ENCODE measurements at places on chromosomes 13 and 19.

DNA sequence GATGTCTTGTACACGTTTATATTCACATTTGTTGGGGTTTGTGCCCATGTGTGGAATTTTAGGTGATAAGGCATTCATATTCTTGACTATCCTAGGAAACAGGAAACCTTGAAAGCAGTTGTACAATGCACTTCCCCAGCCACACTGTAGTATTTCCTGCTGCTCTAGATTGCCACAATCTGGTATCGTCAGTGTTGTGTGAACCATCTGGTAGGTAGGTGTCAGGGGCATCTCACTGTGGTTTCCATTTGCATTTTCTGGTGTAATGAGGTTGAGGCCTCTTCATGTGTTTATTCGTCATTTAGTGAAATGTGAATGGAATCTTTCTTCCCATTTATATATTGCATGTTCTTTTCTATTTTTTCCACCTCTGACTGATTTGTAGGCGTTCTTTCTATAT, 76.6 kb downstream of the SCGB2B2 start:
- no peak for ATAC-seq

GRCh38 chr13:52848455-52849195, at the start of gene PCDH8:
PCDH8 (minus strand) TSS chr13:52848640; CDS start chr13:52848436, 204 bp downstream.
- ATAC-seq, result no peak

DNA sequence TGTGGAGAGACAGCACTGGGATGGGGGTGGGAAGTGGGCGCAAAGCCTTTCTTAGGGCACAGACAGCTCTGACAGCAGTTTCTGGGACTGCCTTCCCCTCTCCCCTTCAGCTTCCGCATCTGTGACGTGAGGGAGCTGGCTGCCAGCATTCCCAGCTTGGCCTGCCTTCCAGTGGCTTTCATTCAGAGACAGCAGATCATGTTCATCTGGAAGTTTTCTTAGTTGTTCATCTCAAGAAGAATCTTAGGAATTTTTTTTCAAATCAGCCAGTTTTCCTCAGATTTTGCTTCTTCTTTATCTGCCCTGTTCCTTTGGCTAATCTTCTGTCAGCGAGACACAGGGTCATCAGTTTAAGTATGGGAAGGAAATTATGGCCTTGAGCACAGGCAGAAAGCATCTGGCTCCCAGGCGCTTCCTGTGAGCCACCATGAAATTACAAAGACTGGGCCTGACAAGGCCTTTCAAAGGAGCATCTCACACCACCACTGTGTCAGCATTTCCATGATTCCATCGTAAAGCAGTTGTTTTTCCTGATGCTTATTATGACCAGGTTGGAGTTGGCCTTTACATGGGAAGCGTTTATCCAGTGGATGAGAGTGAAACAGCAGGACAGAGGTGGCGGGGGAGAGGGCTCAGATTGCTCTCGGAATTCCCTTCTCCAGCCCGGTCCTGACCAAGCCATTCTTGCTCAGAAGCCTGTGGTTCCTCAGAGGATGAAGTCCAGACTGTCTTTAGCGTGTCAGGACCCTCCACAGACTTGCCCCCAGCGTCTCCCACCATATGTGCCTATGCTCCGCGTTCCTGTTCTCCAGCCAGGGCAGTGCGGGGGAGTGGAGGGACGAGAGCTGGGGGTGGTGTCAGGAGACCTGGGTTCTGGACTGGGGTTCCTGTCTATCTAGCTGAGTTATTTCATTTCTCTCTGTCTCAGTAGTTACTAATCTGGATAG, 43.6 kb downstream of the ARHGAP35 start:
- ATAC-seq, result no peak

GRCh38 chr13:112984954-112985802, 16.2 kb downstream of the MCF2L start:
- ATAC-seq, result no peak

DNA sequence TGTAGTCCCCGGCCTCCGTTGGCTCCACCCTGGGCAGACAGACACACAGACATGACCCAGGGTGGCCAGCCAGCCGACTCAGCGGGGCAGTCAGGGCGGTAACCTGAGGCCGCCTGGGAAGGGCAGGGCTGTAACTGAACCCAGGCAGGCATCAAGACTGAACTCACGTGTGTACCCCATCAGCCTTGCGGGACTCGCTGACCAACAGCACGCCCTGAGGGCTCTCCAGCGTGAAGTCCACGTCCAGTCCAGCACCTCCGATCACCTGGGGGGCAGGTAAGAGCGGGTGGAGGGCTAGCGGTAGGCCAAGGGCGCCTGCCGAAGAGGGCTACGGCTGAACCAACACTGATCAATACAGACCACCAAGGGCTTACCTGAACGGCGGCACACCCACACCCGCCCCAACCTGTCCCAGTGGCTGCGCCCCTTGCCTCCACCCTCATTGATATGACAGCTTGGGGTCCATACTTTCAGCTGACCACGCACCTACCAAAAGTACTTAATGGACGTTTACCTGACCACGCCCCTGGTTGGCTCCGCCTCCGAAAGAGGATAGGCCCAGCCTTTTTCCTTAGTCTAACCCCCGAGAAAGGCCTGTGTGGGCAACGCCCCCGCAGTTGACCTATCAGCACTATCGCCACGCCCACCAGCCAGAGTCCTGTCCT, 791 bp downstream of the TMED1 start:
- ATAC-seq, result peak; percentile 91

DNA sequence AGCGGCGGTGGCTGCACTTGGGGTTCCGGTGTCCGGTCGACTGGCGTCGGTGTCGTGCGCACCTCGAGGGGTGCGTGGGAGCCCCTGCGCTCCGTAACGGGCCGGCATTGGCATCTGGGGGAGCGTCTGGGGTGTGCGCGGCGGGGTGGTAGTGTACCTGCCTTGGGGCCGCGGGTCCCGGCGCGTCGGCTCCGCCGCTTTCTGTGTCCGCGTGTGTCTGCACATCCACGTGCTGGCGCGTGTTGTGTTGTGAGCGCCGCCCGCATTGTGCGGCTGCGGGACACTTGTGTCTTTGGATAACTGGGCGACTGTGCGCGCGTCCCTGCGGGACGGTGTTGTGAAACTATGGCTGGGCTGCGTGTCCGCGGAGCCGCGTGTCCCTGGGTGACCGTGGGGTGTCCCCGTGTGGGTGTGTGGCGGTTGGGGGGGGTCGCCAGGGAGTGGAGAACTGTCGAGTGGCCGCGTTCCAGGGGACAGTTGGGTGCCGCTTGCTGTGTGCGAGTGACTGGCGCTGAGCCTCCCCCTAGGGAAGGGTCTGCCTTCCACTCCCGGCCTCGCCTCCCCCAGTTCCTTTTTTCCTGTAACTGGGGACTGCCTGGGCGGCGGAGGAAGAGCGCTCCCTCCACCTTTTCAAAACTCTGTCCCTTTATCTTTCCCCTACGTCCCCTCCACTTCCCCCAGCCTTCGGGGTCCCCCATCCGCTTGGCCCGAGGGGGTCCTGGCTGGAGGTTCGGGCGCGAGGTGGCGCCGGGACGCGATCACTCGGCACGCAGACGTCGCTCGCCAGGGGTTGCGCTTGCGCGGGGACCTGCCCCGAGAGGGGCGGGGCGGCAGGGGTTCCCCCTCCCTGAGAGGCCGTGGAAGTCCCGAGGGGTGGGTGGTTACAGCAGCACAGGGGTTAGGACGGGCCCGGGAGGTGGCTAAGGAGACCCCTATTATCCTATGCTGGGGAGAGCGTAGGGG, 5.7 kb upstream of the NFIC start:
- peak; percentile 47 for ATAC-seq

DNA sequence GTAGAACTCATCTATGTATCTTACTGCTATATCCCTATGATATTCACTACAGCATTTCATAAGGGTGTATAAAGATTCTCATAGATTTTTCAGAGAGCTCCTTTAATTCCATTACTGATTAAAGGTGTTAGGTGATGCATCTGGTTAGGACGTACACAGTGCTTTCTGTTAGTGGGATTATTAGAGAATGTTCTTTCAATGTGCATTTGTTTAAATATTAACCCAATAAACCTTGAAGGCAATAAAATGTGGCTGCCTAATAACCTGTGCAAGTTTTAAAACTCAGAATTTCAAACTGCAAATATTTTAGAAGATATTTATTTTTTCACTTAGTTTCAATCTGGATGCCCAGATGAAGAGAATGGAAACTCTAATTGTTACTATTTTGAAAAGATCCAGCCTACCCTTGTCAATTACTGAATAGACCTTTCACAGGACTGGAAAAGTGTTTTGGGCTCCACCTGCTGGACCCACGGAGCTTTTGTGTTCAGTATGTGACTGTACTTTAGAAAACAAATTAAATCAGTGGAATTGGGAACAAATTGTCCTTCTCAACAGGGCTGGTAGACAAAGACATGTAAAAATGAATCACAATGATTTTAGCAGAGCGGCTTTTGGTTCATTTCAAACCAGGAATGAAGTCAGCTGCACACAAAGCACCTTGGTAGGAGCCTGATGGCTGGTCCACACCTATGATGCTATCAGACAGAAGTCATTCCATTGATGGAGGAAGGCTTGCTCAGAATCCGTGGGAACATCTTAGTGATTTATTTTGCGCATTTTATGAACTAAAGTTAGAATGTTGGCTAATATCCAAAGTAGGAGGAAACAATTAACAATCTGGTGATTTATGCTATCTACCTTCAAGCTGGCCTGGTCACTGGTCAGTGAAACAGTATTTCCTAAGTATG, 89.4 kb upstream of the RAP2A start:
- peak; percentile 71 for ATAC-seq

GRCh38 chr13:73767191-73767741, 366.9 kb downstream of the KLF12 start:
- no peak for ATAC-seq

GRCh38 chr19:44539991-44540390, 10.5 kb upstream of the CEACAM20 start:
- ATAC-seq, result no peak

DNA sequence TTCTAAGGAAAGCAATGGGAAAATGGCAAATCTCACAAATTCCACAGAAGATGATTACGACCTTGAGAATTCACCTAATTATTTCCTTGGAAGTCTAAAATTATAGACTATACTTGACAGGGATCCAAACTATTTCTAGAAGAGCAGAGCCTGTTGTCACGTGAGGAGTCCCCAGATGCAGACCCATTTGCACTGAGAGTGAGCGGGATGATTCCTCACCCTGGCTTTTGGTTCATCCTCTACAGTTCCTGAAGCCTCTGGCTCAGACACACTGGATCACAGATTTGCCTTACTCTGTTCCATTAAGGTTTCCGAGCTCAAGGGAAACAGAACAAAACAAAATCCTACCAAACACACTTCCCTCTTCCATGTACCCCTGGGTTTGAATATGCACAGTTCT, 23.0 kb upstream of the CYSLTR2 start:
- ATAC-seq, result no peak

GRCh38 chr13:73138638-73139491, 80.1 kb downstream of the KLF5 start:
- ATAC-seq, result no peak

GRCh38 chr13:82934000-82934399, 948.3 kb downstream of the SLITRK1 start:
- ATAC-seq, result no peak

DNA sequence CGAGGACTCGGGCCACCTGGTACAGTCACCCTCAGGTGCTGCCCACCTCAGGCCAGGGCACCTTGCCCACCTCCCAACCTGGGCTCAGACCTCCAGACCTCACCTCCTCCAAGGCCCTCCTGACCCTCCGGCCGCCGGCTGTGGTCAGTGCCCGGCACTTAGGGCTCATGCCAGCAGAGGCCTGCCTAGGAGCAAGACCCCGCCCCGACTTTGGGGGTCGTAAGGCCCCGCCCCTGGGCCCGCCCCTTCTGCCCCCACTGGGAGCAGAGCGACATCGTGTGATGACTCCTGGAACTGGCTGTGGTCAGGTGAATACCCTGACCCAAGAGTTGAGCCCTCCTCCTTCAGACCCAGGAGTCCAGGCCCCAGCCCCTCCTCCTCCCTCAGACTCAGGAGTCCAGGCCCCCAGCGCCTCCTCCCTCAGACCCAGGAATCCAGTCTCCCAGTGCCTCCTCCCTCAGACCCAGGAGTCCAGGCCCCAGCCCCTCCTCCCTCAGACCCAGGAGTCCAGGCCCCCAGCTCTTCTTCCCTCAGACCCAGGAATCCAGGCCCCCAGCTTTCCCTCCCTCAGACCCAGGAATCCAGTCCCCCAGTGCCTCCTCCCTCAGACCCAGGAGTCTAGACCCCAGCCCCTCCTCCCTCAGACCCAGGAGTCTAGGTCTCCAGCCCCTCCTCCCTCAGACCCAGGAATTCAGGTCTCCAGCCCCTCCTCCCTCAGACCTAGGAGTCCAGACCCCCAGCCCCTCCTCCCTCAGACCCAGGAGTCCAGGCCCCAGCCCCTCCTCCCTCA, at the start of gene SBK2:
Gene SBK2 (minus strand): TSS at position 183 of the 790 bp plus-strand sequence. CDS start 839 bp downstream, outside the sequence.
- peak; percentile 50 for ATAC-seq

DNA sequence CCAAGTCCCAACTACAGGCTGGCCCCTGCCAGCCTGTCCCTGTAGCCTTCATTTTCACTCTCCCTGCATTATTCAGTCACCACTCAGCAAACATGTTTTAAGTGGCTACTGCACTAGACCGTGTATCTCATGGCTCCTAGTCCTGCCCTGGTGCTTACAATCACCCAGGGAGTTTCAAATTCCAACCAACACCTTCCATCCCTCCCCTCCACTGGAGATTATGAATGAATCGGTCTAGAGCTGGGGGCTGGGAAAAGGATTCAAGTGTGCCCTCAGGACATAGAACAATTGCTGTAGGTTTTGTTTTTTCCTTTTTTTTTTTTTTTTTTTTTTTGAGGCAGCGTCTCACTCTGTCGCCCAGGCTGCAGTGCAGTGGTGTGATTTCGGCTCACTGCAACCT, 15.0 kb upstream of the TNFAIP8L1 start:
- ATAC-seq, result no peak

- no peak for ATAC-seq
These were observed 26.7 kb upstream of the ISYNA1 start for GRCh38 chr19:18464646-18465045.

DNA sequence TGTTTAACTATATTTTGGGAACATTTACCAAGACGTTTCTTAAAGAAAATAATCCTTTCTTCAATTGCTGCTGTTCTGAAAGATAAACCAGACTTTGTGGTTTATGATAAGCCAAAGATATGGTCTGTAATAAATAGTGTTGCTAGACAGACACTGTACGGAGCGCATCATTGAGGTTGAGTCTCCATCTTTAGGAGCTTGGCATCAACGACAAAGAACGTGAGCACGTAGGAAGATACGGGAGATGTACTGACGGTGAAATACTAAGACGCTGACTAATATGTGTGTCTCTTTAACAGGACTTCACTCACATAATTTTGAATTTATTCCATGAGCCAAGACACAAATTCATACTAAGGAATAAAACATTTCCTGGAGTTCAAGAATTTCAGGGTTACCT, 16.2 kb downstream of the TEX29 start:
- ATAC-seq, result no peak

DNA sequence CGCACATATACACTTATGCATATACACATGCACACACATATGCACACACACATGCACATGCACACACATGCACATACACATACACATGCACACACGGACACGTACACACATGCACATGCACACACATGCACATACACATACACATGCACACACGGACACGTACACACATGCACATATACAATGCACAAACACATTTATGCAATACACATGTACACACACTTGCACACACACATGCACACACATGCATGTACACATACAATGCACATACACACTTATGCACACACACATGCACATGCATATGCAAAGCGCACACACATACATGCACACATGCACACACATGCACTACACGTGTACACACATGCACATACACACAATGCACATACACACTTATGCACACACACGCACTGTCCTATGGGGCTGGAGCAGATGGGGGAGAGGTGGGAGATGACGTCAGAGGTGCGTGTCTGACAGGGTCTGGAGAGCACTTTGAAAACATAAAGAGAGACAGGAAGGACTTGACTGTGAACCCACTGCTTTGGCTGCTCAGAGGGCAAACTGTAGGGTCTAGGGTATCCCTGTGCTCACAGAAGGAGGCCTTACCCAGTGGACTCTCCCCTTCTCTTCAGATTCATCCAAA, 108.2 kb downstream of the UQCRFS1 start:
- ATAC-seq, result no peak

GRCh38 chr19:19630426-19630825, 2.4 kb upstream of the LPAR2 start:
- no peak for ATAC-seq

All from SK-N-SH treated with all-trans-retinoic acid at 6 μM for 48 hours (cell line).